ENCODE measurements at places on chromosomes 2 and 18.

DNA sequence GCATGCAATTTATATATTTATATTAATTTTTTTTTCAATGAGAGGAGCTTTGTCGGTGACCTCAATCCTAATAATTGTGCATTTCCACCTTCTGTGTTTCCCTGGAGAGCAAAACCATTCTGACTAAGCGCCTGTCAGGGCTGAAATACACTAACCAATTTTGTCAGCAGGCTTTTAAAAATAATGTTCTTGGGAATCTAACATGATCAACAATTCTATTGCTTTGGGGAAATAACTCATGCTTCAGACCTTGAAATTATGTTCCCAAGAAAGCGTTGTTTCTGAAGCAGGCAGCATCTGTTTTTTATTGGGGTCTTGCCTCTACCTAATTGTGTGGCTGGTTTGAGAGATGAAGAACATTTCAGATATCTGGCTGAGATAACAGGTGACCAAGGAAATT is 129.1 kb upstream of the ALKAL2 start:
- no peak for DNase-seq

- DNase-seq, result no peak
These were observed 147.2 kb upstream of the NFATC1 start for GRCh38 chr18:79248495-79249060.

DNA sequence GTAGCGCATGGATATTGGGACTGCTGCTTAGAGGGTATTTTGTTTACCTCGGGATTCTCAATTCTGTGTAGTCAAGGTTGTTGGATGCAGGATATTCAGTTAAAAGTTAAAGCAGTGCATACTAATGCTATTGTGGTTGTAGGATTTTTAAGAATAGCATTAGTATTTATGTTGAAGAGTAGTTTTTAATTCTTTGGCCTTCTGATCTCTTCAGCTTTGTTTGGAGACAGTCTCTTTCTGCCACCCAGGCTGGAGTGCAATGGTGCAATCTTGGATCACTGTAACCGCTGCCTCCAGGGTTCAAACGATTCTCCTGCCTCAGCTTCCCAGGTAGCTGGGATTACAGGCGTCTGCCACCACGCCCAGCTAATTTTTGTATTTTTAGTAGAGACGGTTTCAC is 1.5 kb downstream of the RHBDD1 start:
- DNase-seq, result no peak

- no peak for DNase-seq
These were observed 258.7 kb downstream of the CLIP4 start for GRCh38 chr2:29373870-29374269.

GRCh38 chr2:14866736-14867352 is 234.3 kb downstream of the LRATD1 start:
- DNase-seq, result peak; percentile 7

- DNase-seq, result no peak
These were observed 16.7 kb downstream of the REG1B start for GRCh38 chr2:79071078-79071477.

GRCh38 chr2:64477979-64478378 is 24.0 kb downstream of the LGALSL start:
- no peak for DNase-seq

- DNase-seq, result peak; percentile 100
These were observed 97.9 kb upstream of the SERTAD2 start for GRCh38 chr2:64751286-64752260.

GRCh38 chr18:61551586-61551985 is 218.4 kb downstream of the CDH20 start:
- DNase-seq, result peak; percentile 84

DNA sequence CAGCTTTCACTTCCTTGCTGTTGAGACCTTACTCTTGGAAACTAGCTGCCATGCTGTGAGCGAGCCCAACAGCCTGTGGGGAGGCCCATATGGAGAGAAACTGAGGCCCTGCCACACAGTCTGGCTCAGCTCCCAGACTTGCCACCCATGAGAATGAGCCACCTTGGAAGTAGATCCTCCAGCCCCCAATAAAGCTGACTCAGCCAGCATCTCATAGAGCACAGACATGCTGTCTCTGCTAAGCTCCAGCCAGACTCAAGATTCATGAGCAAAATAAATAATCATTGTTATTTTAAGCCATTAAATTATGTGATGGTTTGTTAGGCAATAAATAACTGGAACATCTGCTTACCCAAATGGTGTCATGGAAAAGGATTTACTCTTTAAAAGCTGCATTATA is 53.6 kb upstream of the DDX18 start:
- no peak for DNase-seq

Data from fibroblast of upper back skin (primary cell).